Skeletal muscle cell (primary cell): ENCODE measurements at places on chromosomes 7 and 10.

DNA sequence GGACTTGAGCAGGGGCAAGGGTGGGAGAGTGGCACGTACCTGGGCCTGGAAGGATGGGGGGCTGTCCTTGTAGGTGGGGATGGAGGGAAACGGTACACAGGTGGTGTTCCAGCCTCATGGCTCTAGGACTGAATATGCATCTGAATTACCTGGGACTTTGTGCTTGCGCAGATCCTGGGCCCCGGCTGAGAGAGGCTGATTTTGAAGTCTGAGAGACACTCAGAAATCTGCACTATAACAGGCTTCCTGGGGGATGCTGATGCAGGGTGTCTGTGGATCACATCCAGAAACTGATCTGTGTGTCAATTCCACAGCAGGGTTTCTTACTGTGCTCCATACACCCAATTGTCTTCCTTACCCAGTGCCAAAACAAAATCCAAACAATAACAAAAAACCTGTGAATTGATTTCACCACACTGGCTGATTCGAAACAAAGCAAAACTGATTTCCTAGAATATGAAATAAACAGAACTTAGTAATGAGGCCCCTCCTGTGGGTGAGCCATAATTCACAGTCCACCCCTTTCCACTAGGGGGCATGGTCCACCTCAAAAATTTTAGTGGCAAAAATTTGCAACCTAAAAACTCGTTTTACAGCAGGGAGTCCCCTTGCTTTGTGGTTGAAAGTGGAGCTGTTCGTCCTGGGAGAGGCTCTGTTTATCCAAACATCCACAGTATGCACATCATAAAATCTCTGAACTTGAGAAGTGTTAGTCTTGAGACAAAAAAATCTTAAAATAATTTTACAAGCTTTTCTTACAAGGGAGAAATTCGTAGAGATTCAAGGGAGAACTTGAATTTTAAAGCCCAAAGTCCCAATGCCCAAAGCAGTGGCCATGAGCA, 32.0 kb upstream of the PLEKHA1 start:
- DNase-seq, result no peak

GRCh38 chr7:112572669-112573301, 92.0 kb downstream of the LSMEM1 start:
- DNase-seq, result no peak

DNA sequence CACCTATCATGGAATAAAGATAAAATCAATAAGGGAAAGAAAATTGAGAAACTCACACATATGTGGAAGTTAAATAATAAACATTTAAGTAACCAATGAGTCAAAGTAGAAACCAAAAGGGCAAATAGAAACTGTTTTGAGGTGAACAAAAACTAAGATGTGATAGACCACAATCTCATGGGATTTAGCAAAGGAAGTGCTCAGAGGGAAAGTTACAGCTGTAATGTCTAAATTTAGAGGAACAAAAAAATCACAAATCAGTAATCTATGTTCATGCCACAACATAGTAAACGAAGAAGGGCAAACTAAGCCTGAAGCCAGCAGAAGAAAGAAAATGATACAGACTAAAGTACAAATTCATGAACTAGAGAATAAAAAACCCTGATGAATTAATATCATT, 16.3 kb downstream of the CYP3A4 start:
- no peak for DNase-seq

DNA sequence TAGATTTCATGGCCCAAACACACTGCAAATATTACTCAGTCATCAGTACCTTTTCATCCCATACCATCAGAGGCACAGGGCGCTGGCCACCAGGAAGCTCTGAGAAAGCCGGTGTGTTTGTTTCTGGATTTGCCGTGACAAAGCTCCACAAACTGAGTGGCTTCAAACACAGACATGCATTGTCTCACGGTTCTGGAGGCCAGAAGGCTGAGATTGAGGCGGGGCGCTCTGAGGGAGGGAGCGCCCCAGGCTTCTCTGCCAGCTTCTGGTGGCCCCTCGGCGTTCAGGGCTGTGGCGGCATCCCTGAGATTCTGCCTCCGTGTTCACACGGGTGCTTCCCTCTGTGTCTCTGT, 3.7 kb upstream of the TTYH3 start:
- DNase-seq, result no peak

GRCh38 chr10:17655567-17656146, 11.7 kb downstream of the STAM start:
- no peak for DNase-seq
